ENCODE measurements at places on chromosomes 3 and 15. TPM values are rescaled to one million over a fixed set of nuclear protein-coding genes. Genes with fewer than 3 reads are reported as not detected.

DNA sequence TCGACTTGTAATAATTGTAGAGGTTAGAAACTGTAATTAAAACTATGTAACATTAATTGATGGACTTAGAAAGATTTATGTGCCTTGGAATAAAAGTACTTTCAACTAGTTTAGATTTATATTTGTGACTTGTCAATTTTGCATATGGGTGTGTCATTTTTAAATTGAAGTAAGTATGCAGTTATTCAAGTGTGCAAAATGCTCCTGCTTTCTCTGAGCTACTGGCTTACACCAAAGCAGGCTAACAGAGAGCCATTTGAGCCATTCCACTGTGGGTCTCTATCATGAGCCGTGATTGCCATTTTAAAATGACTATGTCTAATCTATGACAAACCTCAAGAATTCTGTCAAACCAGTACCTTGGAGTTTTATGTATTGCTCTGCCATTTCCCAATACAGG, 345.0 kb upstream of the MDFIC2 start:
- H3K4me1 ChIP-seq: no peaks in the 10 kb centered on the region
- H3K27me3 ChIP-seq: no peaks in the 10 kb centered on the region
- DNase-seq: no peak
- no peaks in the 10 kb centered on the region for H3K36me3 ChIP-seq

The SERPINI2 gene
- not detected for polyA plus RNA-seq

DNA sequence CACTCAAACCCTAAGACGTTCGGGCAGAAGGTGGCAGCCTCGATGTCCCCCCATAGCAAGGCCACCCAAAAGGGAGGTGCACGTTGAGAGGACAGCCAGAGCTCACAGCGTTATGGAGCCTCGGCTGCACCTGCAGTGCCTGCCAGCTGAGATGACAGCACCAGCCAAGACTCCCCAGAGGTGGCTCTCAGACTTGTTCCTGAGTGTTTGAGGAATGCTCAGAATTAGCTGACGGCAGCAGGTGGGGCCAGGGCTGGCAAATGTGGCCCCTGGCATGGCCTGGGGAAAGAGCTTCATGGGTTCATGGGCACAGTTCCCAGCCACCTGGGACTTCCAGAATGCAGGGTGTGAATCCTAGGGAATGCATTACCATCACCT, 177.8 kb downstream of the KLF13 start:
- no peak overlapping the region for H3K27ac ChIP-seq
- no peak for DNase-seq

The GTF2A2 gene
- 66.2 TPM for polyA plus RNA-seq

DNA sequence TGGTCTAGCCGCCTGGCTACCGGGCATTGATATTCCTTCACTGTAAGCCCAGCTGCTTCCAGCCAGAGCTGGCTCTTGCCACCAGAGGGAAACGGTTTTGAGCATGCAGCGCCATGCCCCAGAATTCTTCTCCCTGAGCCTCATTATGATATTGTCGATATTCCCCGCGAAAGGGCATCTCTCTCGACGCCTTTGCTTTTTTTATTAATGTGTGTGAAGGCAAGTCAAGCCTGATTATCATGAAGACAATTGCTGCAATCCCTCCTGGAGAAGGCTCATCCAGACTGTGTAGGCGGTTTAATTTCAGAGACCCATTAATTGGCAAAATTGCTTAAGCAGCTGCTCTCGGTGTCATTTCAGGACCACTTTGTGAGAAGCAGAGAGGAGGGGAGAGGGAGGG, 321.2 kb upstream of the TLE3 start:
- H3K4me3 ChIP-seq: no peak overlapping the region
- DNase-seq: no peak
- no peak overlapping the region for H3K27ac ChIP-seq
- peaks cover 30% of the 10 kb centered on the region for H3K27me3 ChIP-seq

DNA sequence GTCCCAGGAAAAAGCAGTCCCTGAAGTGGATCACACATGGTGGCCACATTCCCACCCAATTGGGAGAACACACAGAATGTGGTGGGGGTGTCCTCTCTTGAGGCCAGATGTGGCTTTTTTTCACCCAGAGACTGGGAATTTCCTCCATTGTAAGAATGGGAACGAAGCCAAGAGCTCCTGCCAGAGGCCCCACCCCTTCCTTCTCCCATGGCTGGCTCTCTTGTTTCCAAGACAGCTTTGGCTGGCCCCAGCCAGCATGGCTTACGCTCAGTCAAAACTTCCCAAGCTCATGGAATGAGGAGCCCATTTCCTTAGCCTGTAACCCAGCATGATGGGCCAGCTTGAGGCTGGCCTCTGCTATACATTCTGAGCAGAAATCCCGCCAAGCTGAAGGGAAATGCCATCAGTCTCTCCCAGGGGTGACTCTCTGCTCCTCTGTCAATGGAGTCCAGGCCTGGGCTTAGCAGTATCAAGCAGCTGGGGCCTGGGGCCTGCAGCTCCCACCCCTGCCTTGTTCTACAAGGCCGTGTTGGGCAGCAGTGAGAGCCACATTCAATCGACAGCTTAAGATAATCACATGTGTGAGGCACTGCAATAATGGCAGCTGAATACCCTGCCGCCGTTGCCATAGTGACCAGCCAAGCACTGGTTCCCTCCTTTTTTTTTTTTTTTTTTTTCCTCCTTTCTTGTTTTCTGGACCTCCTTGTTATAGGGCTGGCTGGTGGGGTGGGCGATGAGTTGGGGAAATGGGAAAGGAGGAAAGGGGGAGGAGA, 142.4 kb downstream of the EPHB1 start:
- H3K36me3 ChIP-seq: no peaks in the 10 kb centered on the region
- H3K4me1 ChIP-seq: no peaks in the 10 kb centered on the region
- no peak overlapping the region for H3K27ac ChIP-seq
- H3K4me3 ChIP-seq: no peak overlapping the region

- no peaks in the 10 kb centered on the region for H3K36me3 ChIP-seq
- H3K4me3 ChIP-seq: no peak overlapping the region
- H3K27ac ChIP-seq: no peak overlapping the region
Observed at GRCh38 chr15:100730655-100731266, 128.4 kb downstream of the ASB7 start.

The XIRP1 gene
- 0.05 TPM for polyA plus RNA-seq

DNA sequence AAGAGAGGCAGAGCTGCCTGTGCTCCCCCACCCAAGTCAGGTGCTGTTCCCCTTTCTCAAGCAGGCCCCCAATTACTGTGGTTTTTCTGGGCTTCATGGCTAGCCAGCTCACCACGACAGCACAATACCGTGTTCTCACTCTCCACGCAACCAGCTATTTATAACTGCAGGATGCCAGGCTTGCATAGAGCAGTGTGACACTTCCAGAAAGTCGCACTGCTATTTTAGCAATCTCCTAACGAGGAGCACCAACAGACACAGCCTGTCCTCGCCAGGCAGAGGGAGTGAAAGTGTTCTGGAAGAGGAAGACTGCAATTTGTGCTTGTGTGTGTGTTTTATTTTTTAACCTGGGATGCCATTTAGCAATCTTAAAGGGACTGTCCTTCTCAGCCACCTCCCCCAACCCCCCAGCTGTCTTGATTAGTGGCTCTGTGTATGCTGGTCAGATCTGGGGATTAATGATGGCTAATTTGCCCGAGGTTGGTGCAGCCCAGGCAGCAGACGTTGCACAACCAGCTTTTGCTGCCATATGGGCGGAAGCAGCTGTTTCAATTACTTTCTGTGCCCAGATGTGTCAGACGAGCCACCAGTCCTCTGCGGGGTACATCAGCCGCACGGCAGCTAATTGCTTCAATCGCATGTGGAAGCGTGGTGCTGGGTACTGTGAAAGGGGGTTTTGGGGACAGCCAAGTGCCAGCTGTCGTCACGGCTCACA, 268.0 kb upstream of the ARRDC4 start:
- H3K4me1 ChIP-seq: no peaks in the 10 kb centered on the region
- no peak for DNase-seq
- no peak overlapping the region for H3K27ac ChIP-seq
- H3K27me3 ChIP-seq: no peaks in the 10 kb centered on the region
- H3K4me3 ChIP-seq: no peak overlapping the region

DNA sequence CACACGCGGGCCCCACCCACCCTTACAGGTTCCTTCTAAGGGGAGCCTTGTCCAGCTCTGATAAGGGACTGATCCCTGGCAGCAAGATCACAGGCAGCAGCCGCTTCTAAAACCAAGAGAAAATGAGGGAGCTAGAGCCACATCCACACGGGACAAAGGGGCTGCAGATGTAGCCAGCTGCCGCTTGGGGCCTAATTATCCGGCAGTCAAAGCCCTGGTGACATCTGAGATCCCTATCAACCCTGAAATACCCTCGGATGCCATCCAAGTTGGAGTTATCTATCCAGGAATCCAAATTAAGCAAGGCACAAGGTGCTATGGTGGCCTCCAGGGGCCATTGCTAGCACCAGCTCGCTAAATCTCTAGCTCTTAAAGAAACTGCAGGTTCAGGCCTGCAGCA, 248.3 kb downstream of the VPS13C start:
- H3K36me3 ChIP-seq: no peaks in the 10 kb centered on the region
- no peaks in the 10 kb centered on the region for H3K27me3 ChIP-seq
- no peak for DNase-seq
- no peak overlapping the region for H3K4me3 ChIP-seq

GRCh38 chr15:65982627-65983322, 113.5 kb downstream of the RAB11A start:
- no peaks in the 10 kb centered on the region for H3K36me3 ChIP-seq
- peaks cover 26% of the 10 kb centered on the region for H3K27me3 ChIP-seq
- no peak overlapping the region for H3K27ac ChIP-seq

GRCh38 chr3:178022599-178022998, 513.6 kb upstream of the KCNMB2 start:
- no peak for DNase-seq
- H3K4me1 ChIP-seq: no peaks in the 10 kb centered on the region

DNA sequence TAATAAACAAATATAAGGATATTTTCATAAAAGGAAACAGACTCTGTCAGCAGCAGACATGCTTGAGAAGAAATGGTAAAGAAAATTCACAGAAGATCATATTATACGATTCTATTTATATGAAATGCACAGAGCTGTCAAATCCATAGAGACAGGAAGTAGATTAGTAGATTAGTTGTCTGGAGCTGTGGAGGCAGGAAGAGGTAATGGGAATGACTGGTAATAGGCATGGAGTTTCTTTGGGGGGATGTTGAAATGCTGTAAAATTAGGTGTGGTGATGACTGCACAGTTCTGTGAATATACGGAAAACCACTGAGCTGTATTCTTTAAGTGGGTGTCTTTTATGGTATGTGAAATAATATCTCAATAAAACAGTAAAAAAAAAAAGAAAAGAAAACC, 35.3 kb downstream of the CEP152 start:
- H3K27me3 ChIP-seq: no peaks in the 10 kb centered on the region
- no peaks in the 10 kb centered on the region for H3K4me1 ChIP-seq
- no peak for DNase-seq
- H3K4me3 ChIP-seq: no peak overlapping the region
- H3K36me3 ChIP-seq: no peaks in the 10 kb centered on the region
- H3K27ac ChIP-seq: no peak overlapping the region

DNA sequence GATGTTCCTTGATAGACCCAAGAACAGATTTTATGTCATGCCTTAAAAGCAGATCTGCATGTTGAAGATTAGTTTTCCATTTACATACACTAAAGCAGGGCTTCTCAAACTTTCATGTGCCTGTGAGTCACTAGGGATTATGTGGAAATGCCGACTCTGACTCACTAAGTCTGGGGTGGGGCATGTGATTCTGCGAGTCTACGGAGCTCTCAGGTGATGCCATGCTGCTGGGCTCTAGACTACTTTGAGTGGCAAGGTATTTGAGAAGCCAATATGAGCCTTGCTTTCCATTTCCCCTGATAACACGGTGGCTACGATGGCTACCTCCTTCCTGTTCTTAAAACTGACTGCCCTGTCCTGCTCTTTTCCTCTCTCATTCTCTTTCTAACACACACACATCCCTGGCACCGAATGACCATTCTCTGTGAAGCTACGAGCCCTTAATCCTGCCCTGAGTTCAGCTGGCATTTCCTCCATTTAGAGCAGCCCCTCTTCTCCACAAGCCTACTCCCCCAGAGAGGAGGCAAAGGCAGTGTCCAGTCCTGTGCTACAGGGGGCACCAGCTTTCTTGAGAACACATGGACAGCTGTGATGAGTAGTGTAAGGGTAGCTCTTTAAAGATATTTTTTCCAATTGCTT, 39.7 kb upstream of the PYGO1 start:
- H3K27ac ChIP-seq: no peak overlapping the region
- H3K4me3 ChIP-seq: no peak overlapping the region
- peak; percentile 93 for DNase-seq
- no peaks in the 10 kb centered on the region for H3K27me3 ChIP-seq

The KCNH8 gene
- polyA plus RNA-seq: not detected

DNA sequence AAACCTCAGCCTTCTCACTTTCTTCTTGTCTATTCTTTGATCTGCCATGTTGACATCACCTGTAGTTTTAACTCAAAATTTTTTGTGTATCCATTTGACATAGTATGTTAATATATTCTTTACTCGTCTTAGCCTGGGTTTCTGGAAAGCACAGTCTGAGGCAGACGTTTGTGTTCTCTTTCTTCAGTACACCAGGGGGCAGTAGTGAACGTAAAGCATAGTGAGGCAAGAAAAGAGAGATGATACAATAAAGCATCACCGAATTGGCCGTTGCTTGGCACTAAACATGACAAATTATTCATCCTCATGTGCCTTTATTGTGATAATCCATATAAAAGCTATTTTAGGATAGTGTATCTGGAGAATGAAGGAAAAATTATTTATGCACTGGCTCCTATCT, 141.0 kb upstream of the MYRIP start:
- no peak overlapping the region for H3K4me3 ChIP-seq
- DNase-seq: peak; percentile 38
- no peaks in the 10 kb centered on the region for H3K4me1 ChIP-seq

GRCh38 chr15:52199271-52199670, 8.1 kb upstream of the GNB5 start:
- no peaks in the 10 kb centered on the region for H3K36me3 ChIP-seq
- H3K27ac ChIP-seq: no peak overlapping the region
- no peaks in the 10 kb centered on the region for H3K27me3 ChIP-seq
- no peaks in the 10 kb centered on the region for H3K4me1 ChIP-seq
- no peak for DNase-seq

DNA sequence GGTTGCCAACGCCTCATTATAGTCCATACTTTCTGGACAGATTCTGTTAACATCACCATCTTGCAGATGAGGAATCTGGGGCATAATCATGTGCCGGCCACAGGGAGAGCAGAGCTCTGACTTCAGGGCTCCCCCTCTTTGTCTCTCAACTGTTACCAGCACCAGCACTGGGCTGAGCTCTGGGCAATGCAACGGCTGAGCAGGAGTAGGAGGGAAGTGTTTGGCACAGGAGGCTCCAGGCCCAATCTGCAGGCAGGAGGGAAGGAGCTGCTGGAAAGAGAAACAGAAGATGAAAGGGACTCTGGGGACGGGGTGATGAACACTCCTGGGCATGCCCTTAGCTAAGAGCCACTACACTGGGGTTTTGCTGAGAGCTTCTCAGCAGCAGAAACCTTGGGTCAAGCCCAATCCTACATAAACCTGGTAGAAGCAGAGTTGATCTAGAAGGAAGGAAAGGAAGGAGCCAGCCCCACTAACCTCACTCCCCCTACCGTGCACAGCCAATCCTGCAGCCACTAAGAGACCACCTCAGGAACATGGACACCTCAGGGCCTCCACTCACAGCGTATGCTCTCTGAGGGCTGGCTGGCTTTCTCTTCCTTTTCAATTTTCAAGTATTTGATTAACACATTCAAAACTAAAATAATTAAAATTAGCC, 73.1 kb upstream of the SPATA12 start:
- H3K36me3 ChIP-seq: no peaks in the 10 kb centered on the region
- peaks cover 6% of the 10 kb centered on the region for H3K4me1 ChIP-seq
- H3K27me3 ChIP-seq: peaks cover 17% of the 10 kb centered on the region
- no peak for DNase-seq
- H3K27ac ChIP-seq: no peak overlapping the region
- H3K4me3 ChIP-seq: no peak overlapping the region

- H3K36me3 ChIP-seq: no peaks in the 10 kb centered on the region
- peak overlapping the region; percentile 56 for H3K4me3 ChIP-seq
- H3K27me3 ChIP-seq: no peaks in the 10 kb centered on the region
- DNase-seq: no peak
- no peaks in the 10 kb centered on the region for H3K4me1 ChIP-seq
- no peak overlapping the region for H3K27ac ChIP-seq
Observed at GRCh38 chr3:186772701-186773417, 10.5 kb upstream of the EIF4A2 start.
